Stimulated activated CD4-positive, alpha-beta T cell treated with anti-CD3 and anti-CD28 coated beads, Interleukin-15, amount 100 ng/mL, for 1 hour (primary cell): ENCODE measurements at places on chromosomes 2 and 18.

DNA sequence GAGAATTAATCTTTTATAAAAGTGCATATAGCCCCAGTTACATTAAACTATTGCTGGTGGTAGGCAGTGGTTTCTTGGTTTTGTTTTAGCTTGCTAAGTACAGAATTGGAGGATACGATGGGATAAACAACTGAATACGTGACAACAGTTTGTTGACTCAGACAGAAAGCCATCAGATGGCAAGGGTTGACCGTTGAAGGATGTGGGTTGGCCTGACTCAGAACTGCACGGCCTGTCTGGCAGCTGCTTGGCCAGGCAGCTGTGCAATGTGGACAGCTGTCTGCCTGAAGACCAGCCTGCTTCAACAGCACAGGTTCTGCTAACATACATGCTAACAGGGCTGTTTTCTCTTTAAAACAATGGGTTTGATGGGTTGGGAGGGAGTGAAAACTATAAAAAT, 46.6 kb downstream of the PRKRA start:
- no peak for DNase-seq

GRCh38 chr2:113158884-113159553, 14.8 kb upstream of the PSD4 start:
- DNase-seq: no peak

- no peak for DNase-seq
Measured at GRCh38 chr2:168241208-168241607, 6.2 kb downstream of the STK39 start.

- DNase-seq: peak; percentile 94
Measured at GRCh38 chr2:97697252-97698235, 15.8 kb upstream of the ZAP70 start.

DNA sequence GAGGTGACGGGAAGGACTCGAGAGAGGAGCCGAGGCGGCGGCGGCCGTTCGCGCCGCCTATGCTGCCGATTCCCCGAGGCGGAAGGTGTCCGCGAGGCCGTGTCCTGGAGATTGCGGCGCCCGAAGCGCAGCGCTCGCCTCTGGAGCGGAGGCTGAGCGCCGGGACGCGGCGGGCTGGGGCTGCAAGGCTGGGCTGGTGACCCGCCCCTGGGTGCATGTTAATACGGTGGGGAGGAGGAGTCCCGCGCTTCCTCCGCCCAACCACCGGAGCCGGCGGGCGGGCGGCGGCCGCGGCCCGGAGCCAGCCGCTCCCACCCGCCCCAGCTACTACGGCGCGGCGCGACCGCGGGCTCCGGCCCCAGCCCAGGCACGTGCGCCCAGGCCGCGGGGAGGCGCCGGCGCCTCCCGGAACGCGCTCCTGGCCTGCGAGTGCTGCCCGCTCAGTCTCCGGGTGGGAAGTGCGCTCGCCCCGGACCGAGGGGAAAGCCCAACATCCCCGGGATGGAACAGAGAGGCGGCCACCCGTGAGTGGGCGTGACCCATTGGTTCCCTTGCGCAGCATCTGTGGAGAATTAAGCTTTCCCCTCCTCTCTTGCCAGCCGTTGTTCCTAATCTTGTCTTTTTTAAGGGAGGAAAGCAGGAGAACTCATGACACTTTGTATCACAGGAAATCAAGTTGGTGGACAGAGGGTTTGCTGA, at the start of gene DLGAP1:
Gene DLGAP1 (minus strand): TSS at position 195 of the 699 bp plus-strand sequence.
- no peak for DNase-seq

DNA sequence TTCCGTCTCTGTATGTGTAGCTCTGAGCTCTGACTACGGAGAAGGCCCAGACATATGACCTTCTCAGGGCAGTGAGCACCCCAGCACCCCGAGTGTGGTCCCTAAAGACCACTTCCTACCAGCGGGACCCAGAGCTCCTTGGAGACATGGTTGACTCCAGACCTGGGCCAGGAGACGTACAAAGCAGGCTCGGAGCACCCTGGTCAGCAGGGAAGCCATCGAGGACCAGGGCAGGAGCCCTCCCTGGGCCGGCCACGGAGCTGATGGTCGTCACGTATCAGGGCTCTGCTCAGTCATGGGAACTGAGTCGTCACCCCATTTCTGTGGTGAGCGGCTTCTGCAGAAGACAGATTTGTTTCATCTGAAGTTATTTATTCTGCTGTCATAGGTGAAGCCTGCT, 12.8 kb upstream of the NEU4 start:
- no peak for DNase-seq

DNA sequence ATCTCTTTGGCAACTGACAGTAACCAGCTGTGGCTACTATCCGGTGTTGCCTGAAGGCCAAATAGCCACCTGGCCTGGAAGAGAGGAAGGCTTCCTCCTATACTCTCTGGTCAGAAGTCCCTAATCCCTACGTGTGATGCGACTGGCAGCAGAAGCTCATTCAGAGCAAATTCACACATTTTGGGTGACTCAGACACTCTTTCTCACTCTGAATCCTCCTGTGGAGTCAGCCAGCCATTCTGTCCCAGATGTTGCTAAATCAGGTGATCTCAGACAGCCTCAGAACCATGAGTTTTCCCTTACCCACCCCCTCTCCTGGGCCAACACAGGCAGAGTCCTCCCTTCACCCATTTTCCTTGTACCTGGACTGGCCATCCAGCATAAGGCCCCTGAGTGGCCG, 34.7 kb downstream of the CFAP53 start:
- no peak for DNase-seq

GRCh38 chr2:164617466-164617865, 3.8 kb downstream of the GRB14 start:
- no peak for DNase-seq
